Mesendoderm (in vitro differentiated cells): ENCODE measurements at places on chromosomes 5 and 9.

- H3K4me1 ChIP-seq, result no peaks in the 10 kb centered on the region
- H3K36me3 ChIP-seq, result no peaks in the 10 kb centered on the region
- no peak overlapping the region for H3K4me3 ChIP-seq
- H3K27ac ChIP-seq, result no peak overlapping the region
- peak; percentile 68 for DNase-seq
- H3K27me3 ChIP-seq, result no peaks in the 10 kb centered on the region
Observed at GRCh38 chr9:73683862-73684591, 532.4 kb downstream of the ANXA1 start.

- H3K27ac ChIP-seq, result no peak overlapping the region
- H3K4me3 ChIP-seq, result no peak overlapping the region
- H3K36me3 ChIP-seq, result no peaks in the 10 kb centered on the region
- no peaks in the 10 kb centered on the region for H3K27me3 ChIP-seq
- DNase-seq, result no peak
Observed at GRCh38 chr5:130496215-130496614, 592.0 kb downstream of the CHSY3 start.

DNA sequence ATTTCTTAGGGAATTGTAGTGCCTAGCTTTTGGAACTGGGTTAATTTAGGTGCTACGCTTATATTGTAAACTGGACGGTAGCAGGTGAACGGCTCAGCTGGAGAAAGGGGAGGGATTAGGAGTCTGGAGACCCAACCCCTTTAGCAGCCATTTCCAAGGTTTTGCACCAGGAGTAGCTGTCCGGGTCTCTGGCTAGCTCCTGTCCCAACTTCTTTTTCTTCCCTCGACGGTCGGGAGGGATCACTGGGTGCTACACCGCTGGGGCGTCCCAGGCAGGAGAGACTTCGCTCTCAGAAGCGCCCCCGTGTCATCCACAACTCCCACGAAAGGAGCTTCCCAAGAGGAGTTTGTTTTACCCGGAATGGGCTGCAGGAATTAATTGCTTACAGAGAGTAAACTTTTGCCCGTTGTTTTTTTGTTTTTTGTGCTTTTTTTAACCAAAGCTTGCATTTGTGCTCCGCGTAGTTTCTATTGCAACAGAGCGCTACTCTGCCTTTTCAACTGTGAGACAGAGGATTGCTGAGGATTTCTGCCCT lies 1640.9 kb upstream of the C9orf72 start:
- no peak overlapping the region for H3K27ac ChIP-seq
- H3K4me3 ChIP-seq, result peak overlapping the region; percentile 9
- H3K36me3 ChIP-seq, result no peaks in the 10 kb centered on the region
- peak; percentile 92 for DNase-seq
- peaks cover 3% of the 10 kb centered on the region for H3K4me1 ChIP-seq

- no peak overlapping the region for H3K27ac ChIP-seq
- H3K4me3 ChIP-seq, result no peak overlapping the region
- H3K36me3 ChIP-seq, result no peaks in the 10 kb centered on the region
- H3K4me1 ChIP-seq, result no peaks in the 10 kb centered on the region
- no peaks in the 10 kb centered on the region for H3K27me3 ChIP-seq
Observed at GRCh38 chr5:73256862-73257261, 83.9 kb downstream of the TMEM174 start.

- H3K27ac ChIP-seq, result peak overlapping the region; percentile 22
- DNase-seq, result no peak
- no peak overlapping the region for H3K4me3 ChIP-seq
- H3K36me3 ChIP-seq, result no peaks in the 10 kb centered on the region
Observed at GRCh38 chr5:142400415-142400814, 75.6 kb upstream of the SPRY4 start.

- DNase-seq, result peak; percentile 77
- no peaks in the 10 kb centered on the region for H3K36me3 ChIP-seq
- no peaks in the 10 kb centered on the region for H3K4me1 ChIP-seq
- H3K4me3 ChIP-seq, result no peak overlapping the region
- no peak overlapping the region for H3K27ac ChIP-seq
Observed at GRCh38 chr5:179974946-179975712, 67.4 kb upstream of the TBC1D9B start.

GRCh38 chr5:66906021-66906420 lies 290.6 kb downstream of the CD180 start:
- H3K27ac ChIP-seq, result no peak overlapping the region
- peaks cover 9% of the 10 kb centered on the region for H3K4me1 ChIP-seq
- no peak overlapping the region for H3K4me3 ChIP-seq
- no peaks in the 10 kb centered on the region for H3K27me3 ChIP-seq
- no peaks in the 10 kb centered on the region for H3K36me3 ChIP-seq

DNA sequence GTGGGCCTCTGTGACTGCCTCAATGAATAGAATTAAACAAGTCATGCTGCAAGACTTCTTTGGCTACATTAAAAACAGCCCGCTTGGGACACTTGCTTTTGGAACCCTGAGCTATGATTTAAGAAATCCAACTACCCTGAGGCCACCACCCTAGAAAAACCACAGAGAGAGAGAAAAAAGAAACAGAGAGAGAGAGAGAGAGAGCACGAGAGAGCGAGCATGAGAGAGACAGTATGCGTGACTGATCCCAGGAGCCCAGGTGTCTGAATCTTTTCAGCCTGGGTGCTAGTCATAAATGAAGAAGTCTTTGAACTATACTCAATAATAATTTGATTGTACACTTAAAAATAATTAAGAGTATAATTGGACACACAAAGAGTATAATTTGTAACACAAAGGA lies 123.1 kb upstream of the FREM1 start:
- H3K36me3 ChIP-seq, result no peaks in the 10 kb centered on the region
- no peak for DNase-seq
- no peak overlapping the region for H3K27ac ChIP-seq
- no peak overlapping the region for H3K4me3 ChIP-seq

- no peaks in the 10 kb centered on the region for H3K4me1 ChIP-seq
- no peak for DNase-seq
- H3K4me3 ChIP-seq, result no peak overlapping the region
Observed at GRCh38 chr5:141366016-141366896, 2.3 kb downstream of the PCDHGA5 start.

GRCh38 chr5:36723912-36724311 lies 117.5 kb downstream of the SLC1A3 start:
- H3K27ac ChIP-seq, result no peak overlapping the region
- H3K27me3 ChIP-seq, result no peaks in the 10 kb centered on the region
- no peaks in the 10 kb centered on the region for H3K36me3 ChIP-seq
- DNase-seq, result no peak
- no peak overlapping the region for H3K4me3 ChIP-seq
